ENCODE measurements at places on chromosomes 12 and 14. TPM values are rescaled to one million over a fixed set of nuclear protein-coding genes. Genes with fewer than 3 reads are reported as not detected.

GRCh38 chr14:57871459-57872080, 5.7 kb upstream of the SLC35F4 start:
- no peak overlapping the region for H3K27ac ChIP-seq
- H3K27me3 ChIP-seq: peaks cover 9% of the 10 kb centered on the region
- peaks cover 6% of the 10 kb centered on the region for H3K4me1 ChIP-seq
- H3K4me3 ChIP-seq: no peak overlapping the region
- no peaks in the 10 kb centered on the region for H3K36me3 ChIP-seq

The FGF6 gene
- total RNA-seq: not detected

The TMEM132D gene
- not detected for total RNA-seq

DNA sequence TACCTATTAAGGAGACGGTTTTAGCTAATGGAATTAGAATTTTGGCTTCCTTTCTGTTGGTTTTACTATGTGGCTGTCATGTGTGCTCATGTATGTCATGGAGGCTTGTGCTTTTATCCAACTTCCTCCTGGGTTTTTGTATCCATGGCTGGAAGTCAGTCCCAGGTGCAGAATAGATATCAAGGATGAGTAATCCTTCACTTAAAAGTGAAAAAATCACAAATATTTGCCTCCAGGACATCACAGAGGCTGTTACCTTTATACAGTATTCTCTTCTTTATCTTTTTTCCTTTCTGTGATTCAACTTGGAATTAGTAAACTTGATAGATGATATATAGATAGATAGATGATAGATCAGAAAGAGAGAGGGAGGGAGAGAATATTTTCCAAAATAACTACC, 706.8 kb downstream of the GALC start:
- no peaks in the 10 kb centered on the region for H3K4me1 ChIP-seq
- H3K36me3 ChIP-seq: no peaks in the 10 kb centered on the region
- H3K27ac ChIP-seq: no peak overlapping the region
- no peak overlapping the region for H3K4me3 ChIP-seq
- H3K27me3 ChIP-seq: no peaks in the 10 kb centered on the region
- no peak for DNase-seq

DNA sequence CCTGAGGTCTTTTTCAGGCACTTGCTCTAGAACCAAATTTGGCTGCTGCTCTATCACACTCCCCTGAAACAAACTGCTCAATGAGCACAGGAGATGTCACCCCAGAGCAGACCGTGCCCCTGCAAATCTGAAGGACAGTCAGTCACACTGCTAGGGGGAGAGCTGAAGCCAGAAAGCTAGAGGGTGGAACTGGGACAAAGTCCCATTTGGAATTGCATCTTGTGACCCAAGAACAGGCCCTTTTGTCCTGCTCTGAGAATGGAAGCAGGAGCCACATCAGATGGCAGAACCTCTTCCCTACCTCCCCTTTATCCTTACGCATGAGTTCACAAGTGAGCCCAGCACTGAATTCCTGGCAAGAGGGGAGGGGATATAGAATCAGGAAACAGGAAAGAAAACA, 64.7 kb downstream of the MAP3K9 start:
- peaks cover 19% of the 10 kb centered on the region for H3K36me3 ChIP-seq
- no peaks in the 10 kb centered on the region for H3K4me1 ChIP-seq
- no peak overlapping the region for H3K4me3 ChIP-seq
- DNase-seq: no peak

DNA sequence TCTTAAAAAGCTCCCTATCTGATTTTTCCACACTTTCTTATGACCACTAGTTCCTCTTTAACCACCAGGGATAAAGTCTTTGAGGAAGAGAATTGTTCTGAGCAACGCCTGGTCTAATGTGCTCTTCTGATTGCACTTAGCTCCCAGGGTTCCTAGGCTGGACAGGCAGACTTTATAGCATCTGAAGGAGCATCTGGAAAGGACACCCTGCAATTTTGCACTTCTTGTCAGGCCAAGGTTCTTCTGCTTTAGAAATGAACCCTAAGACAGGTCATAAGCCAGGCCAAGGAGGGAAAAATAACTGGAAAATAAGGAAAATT, 126.3 kb downstream of the KTN1 start:
- no peak overlapping the region for H3K4me3 ChIP-seq
- no peak for DNase-seq
- no peaks in the 10 kb centered on the region for H3K36me3 ChIP-seq
- H3K27me3 ChIP-seq: no peaks in the 10 kb centered on the region
- H3K4me1 ChIP-seq: no peaks in the 10 kb centered on the region

The PTPN6 gene
- total RNA-seq: 283 TPM

The CCDC197 gene
- 0.14 TPM for total RNA-seq

GRCh38 chr12:53710091-53710490, 17.2 kb downstream of the CALCOCO1 start:
- no peaks in the 10 kb centered on the region for H3K36me3 ChIP-seq
- DNase-seq: no peak
- peaks cover 29% of the 10 kb centered on the region for H3K27me3 ChIP-seq
- H3K27ac ChIP-seq: no peak overlapping the region
- H3K4me3 ChIP-seq: no peak overlapping the region
- no peaks in the 10 kb centered on the region for H3K4me1 ChIP-seq

GRCh38 chr14:49582113-49582977, 3.8 kb downstream of the RPS29 start:
- no peak for DNase-seq
- peaks cover 65% of the 10 kb centered on the region for H3K36me3 ChIP-seq
- H3K4me1 ChIP-seq: peaks cover 49% of the 10 kb centered on the region
- no peak overlapping the region for H3K4me3 ChIP-seq
- H3K27me3 ChIP-seq: no peaks in the 10 kb centered on the region

The TAS2R9 gene
- total RNA-seq: not detected

- no peak overlapping the region for H3K27ac ChIP-seq
- peaks cover 12% of the 10 kb centered on the region for H3K36me3 ChIP-seq
- no peak overlapping the region for H3K4me3 ChIP-seq
- peaks cover 18% of the 10 kb centered on the region for H3K4me1 ChIP-seq
Observed at GRCh38 chr12:75345531-75345930, 11.1 kb downstream of the GLIPR1L1 start.

DNA sequence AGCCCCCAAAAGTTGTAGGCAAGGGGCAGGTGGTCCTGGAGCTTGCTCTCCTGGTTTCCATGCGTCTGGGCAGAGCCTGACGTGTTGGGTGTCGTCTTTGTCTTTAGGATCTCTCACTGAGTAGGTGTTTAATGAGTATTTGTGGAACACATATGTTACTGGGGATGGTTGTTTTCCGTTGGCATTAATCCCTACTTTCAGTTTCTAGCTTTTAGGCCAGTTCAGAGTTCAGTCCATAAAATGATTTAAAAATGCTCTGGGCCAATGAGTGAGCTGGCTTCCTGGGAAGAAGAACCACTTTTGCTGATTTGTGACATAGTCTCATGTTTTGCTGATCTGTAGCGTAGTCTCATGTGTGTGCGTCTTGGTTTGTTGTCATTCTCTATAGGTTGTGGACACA, 10.9 kb downstream of the AACS start:
- no peaks in the 10 kb centered on the region for H3K27me3 ChIP-seq
- no peaks in the 10 kb centered on the region for H3K4me1 ChIP-seq
- no peak overlapping the region for H3K27ac ChIP-seq
- H3K36me3 ChIP-seq: peaks cover 9% of the 10 kb centered on the region
- DNase-seq: no peak
- H3K4me3 ChIP-seq: no peak overlapping the region

- no peaks in the 10 kb centered on the region for H3K27me3 ChIP-seq
- no peaks in the 10 kb centered on the region for H3K36me3 ChIP-seq
- no peak overlapping the region for H3K27ac ChIP-seq
- H3K4me3 ChIP-seq: no peak overlapping the region
- no peak for DNase-seq
Observed at GRCh38 chr12:77855548-77855947, 24.9 kb downstream of the NAV3 start.
